ENCODE measurements at places on chromosomes 11 and 22. TPM values are rescaled to one million over a fixed set of nuclear protein-coding genes. Genes with fewer than 3 reads are reported as not detected.

GRCh38 chr11:5809122-5809519, 397 bp downstream of the OR52N2 start:
- no peak overlapping the region for H3K27ac ChIP-seq
- H3K36me3 ChIP-seq = no peaks in the 10 kb centered on the region
- H3K4me1 ChIP-seq = peaks cover 7% of the 10 kb centered on the region
- no peak for DNase-seq
- no peaks in the 10 kb centered on the region for H3K27me3 ChIP-seq

DNA sequence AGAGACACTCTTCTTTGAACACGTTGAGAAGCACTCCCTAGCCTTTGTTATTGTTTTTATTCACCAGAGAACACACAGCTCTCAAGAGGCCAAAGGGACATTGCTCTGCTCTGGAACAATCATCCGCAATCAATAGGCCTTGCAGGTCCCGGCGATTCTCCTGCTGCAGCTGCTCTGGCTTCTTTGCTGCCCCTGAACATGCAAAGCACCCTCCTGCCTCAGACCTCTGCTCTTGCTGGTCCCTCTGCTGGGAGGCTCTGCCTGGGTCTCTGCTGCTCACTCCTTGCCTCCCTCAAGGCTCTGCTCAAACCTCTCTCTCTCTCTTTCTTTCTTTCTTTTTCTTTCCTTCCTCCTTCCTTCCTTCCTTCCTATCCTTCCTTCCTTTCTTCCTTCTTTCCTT, 232.7 kb downstream of the DSCAML1 start:
- no peak overlapping the region for H3K27ac ChIP-seq
- no peaks in the 10 kb centered on the region for H3K36me3 ChIP-seq
- no peaks in the 10 kb centered on the region for H3K27me3 ChIP-seq

DNA sequence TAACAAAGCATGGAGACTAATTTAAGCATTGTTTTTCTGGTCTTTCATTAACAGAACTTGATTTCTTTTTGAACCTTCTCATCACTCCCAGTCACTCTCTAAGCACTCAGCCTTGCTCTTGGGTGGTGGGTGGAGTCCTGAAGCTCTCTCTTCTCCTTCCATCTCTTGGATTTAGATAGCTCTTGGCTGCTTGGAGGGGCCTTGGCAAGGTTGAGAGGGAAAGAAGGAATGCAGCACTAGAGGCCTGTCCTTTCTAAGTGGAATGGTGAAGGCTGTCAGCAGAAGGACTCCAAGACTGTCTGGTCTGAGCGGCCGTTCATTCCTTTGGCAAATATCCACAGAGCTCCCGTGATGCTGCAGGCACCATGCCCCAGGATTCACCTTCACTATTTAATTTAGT, 168.6 kb upstream of the E2F8 start:
- DNase-seq = no peak
- H3K4me1 ChIP-seq = no peaks in the 10 kb centered on the region
- H3K27ac ChIP-seq = no peak overlapping the region
- H3K27me3 ChIP-seq = no peaks in the 10 kb centered on the region
- no peak overlapping the region for H3K4me3 ChIP-seq

DNA sequence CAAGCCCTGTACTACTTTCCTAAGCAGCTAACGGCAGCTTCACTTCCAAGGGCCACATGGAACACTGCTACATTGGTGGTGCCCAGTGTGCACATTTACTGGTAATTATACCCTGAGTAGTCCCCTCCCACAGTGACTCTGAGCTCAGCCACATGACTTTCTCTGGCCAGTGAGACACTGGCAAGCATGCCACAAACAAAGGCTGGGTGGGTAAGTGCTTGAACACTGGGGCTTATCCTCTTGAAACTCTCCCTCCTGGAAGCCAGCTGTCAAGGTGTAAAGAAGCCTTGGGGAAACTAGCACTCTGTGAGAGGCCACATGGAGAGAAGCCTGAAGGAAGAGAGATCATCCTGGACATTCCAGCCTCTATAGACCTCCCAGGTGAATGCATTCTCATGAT, 54.4 kb upstream of the DRD2 start:
- H3K36me3 ChIP-seq = no peaks in the 10 kb centered on the region
- no peaks in the 10 kb centered on the region for H3K4me1 ChIP-seq
- DNase-seq = no peak
- H3K27ac ChIP-seq = no peak overlapping the region
- no peak overlapping the region for H3K4me3 ChIP-seq

DNA sequence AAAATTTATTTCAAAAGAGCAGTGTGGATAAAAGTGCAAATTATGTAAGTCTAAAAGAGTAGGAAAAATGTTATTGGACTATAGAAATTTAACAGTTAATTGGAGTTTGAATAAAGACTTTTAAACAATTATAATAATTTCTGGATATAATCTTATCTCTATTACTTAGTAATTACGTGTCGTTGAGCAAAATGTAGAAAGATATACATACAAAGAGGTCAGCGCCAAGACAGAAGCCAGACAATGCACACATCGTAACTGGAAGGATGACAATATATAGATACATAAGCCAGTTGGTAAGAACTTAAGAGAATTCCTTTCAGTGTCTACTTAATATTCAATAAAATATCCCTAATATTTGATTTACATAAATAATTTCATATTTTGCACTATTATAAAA, 157.0 kb downstream of the LUZP2 start:
- H3K4me1 ChIP-seq = no peaks in the 10 kb centered on the region
- no peak overlapping the region for H3K4me3 ChIP-seq
- H3K27ac ChIP-seq = no peak overlapping the region

DNA sequence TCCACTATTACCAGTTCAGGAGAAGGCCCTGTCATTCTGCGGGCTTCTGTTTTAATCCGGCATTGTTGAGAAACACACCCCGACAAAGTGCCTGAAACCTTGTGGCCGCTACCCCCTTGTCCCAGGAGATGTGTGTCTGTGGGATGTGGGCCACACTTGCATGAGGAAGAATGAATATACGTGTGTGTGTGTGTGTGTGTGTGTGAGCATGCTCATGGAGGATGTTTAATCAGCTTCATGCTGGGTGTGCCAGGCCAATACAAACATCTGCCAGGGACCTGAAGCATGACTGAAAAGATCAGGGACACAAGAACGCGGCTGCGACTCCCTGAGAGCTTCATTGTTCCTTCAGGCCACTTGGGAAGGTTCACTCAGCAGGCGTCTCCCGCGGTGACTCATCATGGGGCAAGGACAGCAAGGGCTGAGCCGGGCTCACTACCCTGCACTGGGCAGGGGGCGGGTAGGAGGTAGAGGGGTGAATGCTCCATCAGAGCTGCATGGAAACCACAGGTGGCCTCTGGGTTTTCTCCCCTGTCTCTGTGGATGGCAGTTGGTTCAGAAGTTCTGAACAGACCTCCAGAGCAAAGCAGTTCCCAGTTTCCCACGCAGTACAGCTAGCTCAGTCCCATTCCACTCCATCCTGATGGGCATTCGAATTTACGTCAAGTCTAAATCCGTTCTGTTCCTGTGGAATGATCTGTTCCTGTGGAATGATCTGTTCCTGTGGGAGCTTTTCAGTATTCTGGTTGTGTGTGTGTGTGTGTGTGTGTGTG, 7.0 kb upstream of the MALAT1 start:
- no peak overlapping the region for H3K4me3 ChIP-seq
- H3K36me3 ChIP-seq = no peaks in the 10 kb centered on the region
- peaks cover 100% of the 10 kb centered on the region for H3K4me1 ChIP-seq
- H3K27me3 ChIP-seq = no peaks in the 10 kb centered on the region
- DNase-seq = peak; percentile 97
- peak overlapping the region; percentile 94 for H3K27ac ChIP-seq

DNA sequence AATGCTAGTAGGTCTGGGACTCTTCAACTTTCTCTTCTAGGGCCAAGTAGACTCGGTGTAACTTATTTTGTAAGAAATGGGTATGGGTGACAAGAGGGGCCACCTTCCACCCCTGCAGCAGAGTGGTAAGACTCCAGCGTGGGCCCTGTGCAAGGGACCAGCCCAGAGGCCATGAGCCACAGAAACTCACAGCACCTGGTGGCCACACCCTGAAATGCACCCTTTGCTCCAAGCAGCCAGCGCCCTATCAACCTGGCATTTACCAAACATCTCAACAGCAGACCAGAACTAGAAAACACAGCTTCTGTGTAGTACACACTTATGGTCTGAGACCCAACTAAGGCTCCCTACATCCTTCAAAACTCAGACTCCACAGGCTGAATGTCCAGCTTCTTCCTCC, 5.7 kb downstream of the CDCA5 start:
- no peak overlapping the region for H3K4me3 ChIP-seq
- peaks cover 2% of the 10 kb centered on the region for H3K4me1 ChIP-seq
- no peak for DNase-seq
- no peak overlapping the region for H3K27ac ChIP-seq

GRCh38 chr11:10640308-10640707, 53.2 kb downstream of the IRAG1 start:
- H3K4me1 ChIP-seq = peaks cover 24% of the 10 kb centered on the region
- H3K27me3 ChIP-seq = no peaks in the 10 kb centered on the region

GRCh38 chr11:70270877-70271648, 573 bp downstream of the PPFIA1 start:
- H3K4me1 ChIP-seq = peaks cover 25% of the 10 kb centered on the region
- H3K27me3 ChIP-seq = no peaks in the 10 kb centered on the region
- peak; percentile 55 for DNase-seq
- H3K27ac ChIP-seq = peak overlapping the region; percentile 88

DNA sequence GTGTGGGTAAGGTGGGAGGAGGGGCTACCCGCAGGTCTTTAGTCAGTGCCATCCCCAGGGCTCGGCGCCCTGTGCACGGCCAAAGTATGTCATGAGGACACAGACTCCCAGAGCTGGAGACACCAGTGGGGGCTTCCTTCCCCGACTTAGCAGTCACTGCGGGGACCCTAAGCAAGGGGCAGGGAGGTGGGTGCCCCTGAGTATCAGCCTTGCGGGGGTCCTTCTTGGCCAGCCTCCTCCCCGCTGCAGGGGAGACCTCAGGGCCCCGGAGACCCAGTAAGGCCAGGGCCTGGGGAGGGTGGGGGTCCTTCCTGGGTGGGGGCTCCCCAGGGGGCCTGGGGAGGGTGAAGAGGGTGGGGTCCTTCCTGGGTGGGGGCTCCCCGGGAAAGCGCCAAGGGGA, 673.8 kb downstream of the BRD1 start:
- DNase-seq = no peak
- H3K27me3 ChIP-seq = no peaks in the 10 kb centered on the region
- no peak overlapping the region for H3K4me3 ChIP-seq
- H3K27ac ChIP-seq = no peak overlapping the region
- H3K36me3 ChIP-seq = no peaks in the 10 kb centered on the region
- no peaks in the 10 kb centered on the region for H3K4me1 ChIP-seq

DNA sequence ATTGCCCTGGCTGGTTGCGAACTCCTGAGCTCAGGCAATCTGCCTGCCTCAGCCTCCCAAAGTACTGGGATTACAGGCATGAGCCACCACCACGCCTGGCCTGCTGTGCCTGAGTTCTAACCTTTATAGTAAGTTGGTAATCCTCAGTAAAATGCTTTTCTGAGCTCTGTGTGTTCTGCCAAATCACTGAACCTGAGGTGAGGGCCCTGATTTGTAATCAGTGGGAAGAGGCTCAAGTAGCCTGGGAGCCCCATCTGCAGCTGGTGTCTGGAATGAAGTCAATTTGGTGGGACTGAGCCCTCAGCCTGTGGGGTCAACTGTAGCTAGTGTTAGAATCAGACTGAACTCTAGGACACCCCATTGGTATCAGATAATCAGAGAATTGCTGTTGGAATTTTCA, 72.6 kb upstream of the PARVG start:
- H3K36me3 ChIP-seq = peaks cover 13% of the 10 kb centered on the region
- no peak overlapping the region for H3K4me3 ChIP-seq
- H3K27ac ChIP-seq = no peak overlapping the region
- no peak for DNase-seq

DNA sequence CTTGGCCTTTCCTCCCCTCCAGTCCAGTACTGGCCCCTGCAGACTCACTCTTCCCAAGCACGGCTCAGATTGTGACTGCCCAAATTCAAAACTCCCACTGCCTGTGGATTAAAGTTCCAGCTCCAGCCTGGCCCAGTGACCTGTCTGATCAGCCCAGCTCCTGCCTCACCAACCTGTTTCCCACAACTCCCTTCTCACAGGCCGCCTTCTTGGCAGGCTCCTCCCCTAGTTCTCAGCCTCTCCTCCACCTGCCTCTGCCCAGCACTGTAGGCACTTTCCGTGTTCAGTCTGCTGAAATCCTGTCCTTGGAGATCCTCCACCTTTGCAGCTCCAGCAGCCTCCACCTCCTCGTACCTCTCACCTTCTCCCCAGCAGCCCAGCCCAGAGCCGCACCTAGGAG, 68.6 kb downstream of the MICAL2 start:
- H3K36me3 ChIP-seq = no peaks in the 10 kb centered on the region
- DNase-seq = peak; percentile 85
- peaks cover 26% of the 10 kb centered on the region for H3K4me1 ChIP-seq

GRCh38 chr11:71572811-71573210, 7.4 kb downstream of the KRTAP5-10 start:
- no peaks in the 10 kb centered on the region for H3K36me3 ChIP-seq
- no peak overlapping the region for H3K4me3 ChIP-seq
- DNase-seq = no peak
- no peaks in the 10 kb centered on the region for H3K27me3 ChIP-seq

- DNase-seq = no peak
- H3K4me3 ChIP-seq = no peak overlapping the region
- peaks cover 11% of the 10 kb centered on the region for H3K4me1 ChIP-seq
- H3K27ac ChIP-seq = peak overlapping the region; percentile 17
- no peaks in the 10 kb centered on the region for H3K27me3 ChIP-seq
Observed at GRCh38 chr11:9047964-9048523, 43.4 kb downstream of the SCUBE2 start.

- H3K4me3 ChIP-seq = no peak overlapping the region
- H3K4me1 ChIP-seq = no peaks in the 10 kb centered on the region
- no peaks in the 10 kb centered on the region for H3K27me3 ChIP-seq
- no peak for DNase-seq
Observed at GRCh38 chr11:95977534-95978174, 53.7 kb upstream of the MTMR2 start.

DNA sequence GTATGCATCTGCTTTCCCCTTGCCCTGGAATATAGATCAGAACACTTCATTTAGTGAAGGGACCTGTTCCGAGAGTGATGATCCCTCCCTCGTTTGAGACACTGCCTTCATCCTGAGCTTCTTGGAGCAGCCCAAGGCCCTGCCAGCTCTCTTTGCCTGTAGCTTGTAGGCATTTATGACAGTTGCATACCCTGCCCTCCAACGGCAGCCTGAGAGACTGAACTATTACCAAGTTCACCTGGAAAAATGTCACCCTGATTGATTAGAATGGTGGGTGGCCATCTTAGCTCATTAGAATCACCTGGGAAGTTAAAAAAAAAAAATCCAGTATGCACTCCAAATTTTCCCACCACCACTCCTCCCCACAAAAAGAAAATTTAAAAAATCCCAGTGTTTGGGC, 1.5 kb downstream of the MICAL3 start:
- no peak overlapping the region for H3K4me3 ChIP-seq
- H3K4me1 ChIP-seq = peaks cover 21% of the 10 kb centered on the region
- peaks cover 12% of the 10 kb centered on the region for H3K27me3 ChIP-seq
- no peaks in the 10 kb centered on the region for H3K36me3 ChIP-seq
- no peak for DNase-seq

CD3E gene
- 3.9 TPM for total RNA-seq

OR8D4 gene
- not detected for total RNA-seq

SBF1 gene
- total RNA-seq = 51.2 TPM

PLEKHA7 gene
- total RNA-seq = 72.8 TPM

NXPE2 gene
- not detected for total RNA-seq

PRAME gene
- not detected for total RNA-seq

All from upper lobe of left lung (tissue), 6 donors.